Stimulated activated CD4-positive, alpha-beta T cell treated with anti-CD3 and anti-CD28 coated beads, Interleukin-2, amount 100 ng/mL, for 24 hours (primary cell): ENCODE measurements at places on chromosomes 2 and 18.

GRCh38 chr18:9417073-9417851 lies 58.1 kb upstream of the RALBP1 start:
- no peak for DNase-seq

DNA sequence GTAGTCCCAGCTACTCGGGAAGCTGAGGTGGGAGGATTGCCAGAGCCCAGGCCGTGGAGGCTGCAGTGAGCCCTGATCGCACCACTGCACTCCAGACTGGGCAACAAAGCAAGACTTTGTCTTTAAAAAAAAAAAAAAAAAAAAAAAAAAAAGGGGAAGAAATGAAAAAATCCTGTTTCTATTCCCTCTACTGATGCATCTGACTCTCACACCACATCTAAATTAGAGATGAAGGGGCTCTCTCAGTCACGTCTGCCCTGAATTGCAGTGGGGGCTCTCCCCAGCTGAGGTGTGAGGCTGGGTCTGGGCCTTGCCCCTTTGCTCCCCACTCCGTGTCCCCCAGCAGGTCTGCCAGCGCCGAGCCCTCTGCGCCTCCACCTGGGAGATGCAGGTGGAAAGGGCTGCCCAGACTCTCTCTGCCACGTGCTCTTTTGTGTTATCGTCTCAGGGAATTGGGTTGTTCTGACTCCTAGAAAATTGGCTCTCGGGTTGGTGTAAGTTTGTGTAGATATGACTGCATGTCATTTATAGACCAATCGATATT lies 30.2 kb downstream of the TRAPPC12 start:
- no peak for DNase-seq

DNA sequence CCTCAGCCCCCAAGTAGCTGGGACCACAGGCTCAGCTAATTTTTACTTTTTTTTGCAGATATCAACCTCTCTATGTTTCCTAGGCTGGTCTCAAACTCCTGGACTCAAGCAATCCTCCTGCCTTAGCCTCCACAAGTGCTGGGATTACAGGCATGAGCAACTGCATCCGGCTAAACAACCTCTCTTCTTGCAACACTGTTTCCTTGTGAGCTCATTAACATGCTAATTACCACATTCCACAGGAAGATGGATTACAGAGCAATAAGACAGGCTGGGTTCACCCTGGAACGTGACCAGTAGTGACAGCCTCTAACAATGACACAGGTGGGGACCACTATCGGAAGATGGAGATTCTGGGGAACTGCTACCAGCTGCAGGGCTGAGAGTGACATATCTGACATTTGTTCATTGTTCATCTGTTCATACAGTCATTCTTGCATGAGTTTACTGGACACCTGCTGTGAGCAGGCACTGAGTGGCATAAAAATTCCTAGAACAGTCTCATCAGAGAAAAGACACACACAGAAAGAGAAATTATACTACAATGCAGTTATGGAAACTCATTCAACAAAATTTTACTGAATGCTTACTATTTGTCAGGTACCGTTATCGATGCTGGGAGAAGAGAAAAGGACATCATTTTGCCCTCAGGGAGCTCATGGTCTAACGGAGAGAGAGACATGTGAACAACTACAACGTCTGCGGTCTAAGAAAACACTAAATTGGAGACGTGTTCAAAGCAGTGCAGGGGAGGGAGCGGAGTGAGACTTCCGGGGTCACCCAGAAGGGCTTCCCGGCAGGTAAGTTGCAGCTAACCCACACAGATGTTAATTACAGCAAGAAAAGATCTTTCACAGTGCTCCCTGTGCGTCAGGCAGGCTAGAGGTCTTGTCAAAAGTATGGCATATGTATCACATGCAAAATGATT lies 37.6 kb downstream of the PROC start:
- no peak for DNase-seq

DNA sequence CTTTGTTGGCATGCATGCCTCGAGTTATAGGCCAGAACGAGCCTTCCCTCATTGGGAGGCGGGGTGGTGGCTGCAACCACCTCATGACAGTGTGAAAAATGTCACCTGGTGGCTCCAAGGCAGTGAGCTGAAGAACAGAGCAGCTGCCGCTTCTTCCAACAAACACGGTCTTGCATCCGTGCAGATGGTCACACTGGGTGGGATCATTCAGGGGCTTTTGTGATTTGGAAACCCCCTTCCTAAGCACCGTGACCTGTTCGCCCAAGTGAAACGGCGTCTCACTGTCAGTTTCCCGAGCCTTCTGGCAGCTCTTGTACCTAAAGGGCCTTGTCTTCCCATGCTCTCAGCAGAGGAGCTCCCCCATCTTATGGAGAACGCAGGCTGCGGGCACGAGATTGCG lies 159.7 kb downstream of the NAPG start:
- no peak for DNase-seq

- no peak for DNase-seq
Measured at GRCh38 chr2:42931146-42931817, 138.9 kb upstream of the HAAO start.

GRCh38 chr2:121253021-121253673 lies 31.9 kb downstream of the TFCP2L1 start:
- no peak for DNase-seq

DNA sequence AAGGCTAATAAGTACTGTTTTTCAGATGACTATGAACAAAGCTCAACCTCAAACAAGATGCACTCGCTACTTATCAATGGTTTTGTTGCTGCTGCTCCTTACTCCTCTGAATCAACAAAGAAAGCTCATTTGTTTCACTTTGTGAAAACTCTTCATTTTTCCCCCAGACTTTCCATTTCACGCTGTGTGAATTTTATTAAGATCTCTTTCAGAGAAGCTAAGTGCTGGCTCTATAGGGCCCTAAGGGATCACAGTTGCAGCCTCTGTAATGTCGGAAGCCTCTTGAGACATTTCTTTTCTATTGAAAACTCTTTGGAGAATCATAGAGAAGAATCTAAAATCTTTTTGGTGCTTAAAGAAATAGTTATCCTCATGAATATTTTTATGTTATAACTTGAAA lies 209.8 kb downstream of the CD226 start:
- DNase-seq: no peak

- DNase-seq: no peak
Measured at GRCh38 chr18:39487932-39488331, 1922.3 kb upstream of the CELF4 start.

GRCh38 chr2:181742922-181743722 lies 62.8 kb upstream of the NEUROD1 start:
- peak; percentile 34 for DNase-seq

DNA sequence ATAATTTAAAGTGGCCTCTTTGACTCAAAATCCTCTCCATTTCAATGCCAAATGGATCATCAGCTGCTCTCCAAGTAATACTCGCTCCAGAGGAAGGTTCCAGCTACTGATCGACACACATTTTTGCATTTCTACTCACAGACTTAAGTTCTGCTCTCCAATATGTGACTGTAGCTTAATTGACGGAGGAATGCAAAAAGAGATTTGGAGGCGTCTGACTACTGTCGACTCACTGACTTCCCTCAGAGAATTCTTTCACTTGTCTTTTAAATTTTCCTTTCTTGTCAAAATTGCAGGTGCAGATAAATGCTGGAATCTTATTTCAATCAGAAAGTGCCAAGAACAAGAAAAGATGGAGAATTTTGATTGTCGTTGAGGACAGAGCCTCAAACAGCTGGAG lies 84.1 kb upstream of the PAPOLG start:
- no peak for DNase-seq

GRCh38 chr2:26572591-26572990 lies 68.6 kb downstream of the CIB4 start:
- DNase-seq: no peak

GRCh38 chr2:71261534-71261933 lies 34.6 kb upstream of the PAIP2B start:
- DNase-seq: no peak

DNA sequence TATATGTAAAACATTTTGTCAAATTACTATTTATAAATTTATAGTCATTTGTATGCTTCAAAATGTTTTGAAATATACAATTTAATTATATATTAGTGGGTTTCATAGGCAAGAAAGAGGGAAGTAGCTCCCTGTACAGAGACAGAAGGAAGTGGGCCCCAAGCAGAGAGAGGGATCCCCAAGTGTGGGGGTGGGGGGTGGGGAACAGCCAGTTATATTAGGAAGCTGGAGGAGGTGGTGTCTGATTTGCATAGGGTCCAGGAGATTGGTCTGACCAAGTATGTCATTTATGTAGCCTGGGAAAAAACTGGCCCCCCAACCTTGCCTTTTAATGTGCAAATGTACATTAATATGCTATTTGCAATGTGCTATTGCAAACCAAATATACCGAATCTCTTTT lies 76.5 kb upstream of the ZSWIM2 start:
- DNase-seq: no peak

DNA sequence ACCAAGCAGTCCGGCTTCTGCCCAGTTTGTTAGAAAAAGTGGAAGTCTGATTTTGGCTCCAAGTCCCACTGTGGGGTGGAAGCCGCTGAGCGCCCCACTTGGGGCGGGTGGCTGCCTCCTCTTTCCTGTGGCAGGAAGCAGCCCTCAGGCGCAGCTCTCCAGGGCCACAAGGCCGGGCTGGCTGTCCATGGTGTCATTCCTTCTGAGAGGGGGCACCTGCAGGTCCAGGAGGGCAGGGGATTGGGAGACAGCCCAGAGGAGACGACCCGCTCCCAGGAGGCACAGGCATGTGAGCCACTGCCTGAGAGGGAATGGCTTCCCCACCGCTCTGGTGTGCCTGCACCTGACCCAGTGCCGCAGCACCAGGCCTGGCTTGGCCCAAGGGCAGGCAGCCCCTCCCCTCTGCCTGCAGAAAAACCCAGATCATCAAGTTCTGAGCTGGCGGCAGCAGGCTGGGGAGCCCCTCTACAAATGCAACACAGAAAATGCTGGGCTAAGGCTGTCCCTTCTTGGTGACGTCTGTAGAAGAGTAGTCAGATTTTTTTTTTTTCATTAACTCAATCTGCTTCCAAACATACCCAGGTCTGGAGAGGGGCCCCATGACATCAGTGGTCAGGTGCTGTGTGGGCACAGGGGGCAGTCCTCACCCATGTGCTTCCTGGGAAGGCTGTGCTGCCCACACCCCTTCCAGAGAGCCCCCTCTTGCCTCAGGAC lies 38.4 kb downstream of the HS6ST1 start:
- no peak for DNase-seq

DNA sequence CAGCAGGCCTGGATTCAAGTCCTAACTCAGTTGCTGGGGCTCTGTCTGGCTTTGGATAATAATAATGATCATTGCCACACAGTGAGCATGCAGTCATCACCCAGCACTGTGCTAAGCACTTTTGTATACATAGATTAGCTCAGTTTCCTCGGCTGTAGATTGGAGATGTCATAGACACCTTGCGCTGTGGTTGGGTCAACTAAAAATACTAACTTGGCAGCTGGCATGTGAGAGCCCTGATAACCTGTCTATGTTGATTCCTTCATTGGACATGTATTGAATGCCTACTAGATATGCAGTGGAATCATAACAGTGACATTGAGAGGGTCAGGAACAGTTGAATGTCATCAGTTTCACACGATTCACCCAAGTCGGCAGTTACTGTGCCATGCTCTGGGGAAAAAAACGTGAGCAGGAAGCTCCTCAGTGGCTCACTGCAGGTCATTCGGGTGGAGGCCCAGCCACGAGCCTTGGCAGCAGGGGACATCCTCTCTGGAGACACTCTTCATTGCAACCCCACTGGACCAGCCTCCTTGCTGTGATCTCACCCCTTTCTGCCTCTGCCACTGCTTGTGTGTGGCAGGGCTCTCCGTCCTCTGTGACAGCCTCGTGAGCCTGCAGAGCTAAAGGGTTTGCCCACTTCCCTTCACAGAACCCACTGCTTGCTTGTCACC lies 85.3 kb downstream of the NPAS2 start:
- DNase-seq: no peak

- DNase-seq: no peak
Measured at GRCh38 chr2:74201596-74201995, 3.2 kb downstream of the MTHFD2 start.

- no peak for DNase-seq
Measured at GRCh38 chr2:121006743-121007489, 271.2 kb downstream of the GLI2 start.

- DNase-seq: no peak
Measured at GRCh38 chr2:200193791-200194190, 112.7 kb upstream of the SPATS2L start.

- DNase-seq: peak; percentile 43
Measured at GRCh38 chr18:31657823-31658669, 26.3 kb downstream of the B4GALT6 start.

- DNase-seq: no peak
Measured at GRCh38 chr2:207629553-207629952, 4.4 kb upstream of the METTL21A start.

GRCh38 chr2:127573771-127574170 lies 38.3 kb downstream of the MYO7B start:
- no peak for DNase-seq

GRCh38 chr2:144835634-144836350 lies 315.9 kb upstream of the ZEB2 start:
- no peak for DNase-seq
